WTC11 (cell line): ENCODE measurements at places on chromosomes 4 and X. TPM values are rescaled to one million over a fixed set of nuclear protein-coding genes. Genes with fewer than 3 reads are reported as not detected.

Gene MAGEA2
- total RNA-seq, result 6.7 to 14.0 TPM (median 9.2 TPM) in 3 replicates

Gene TMEM144
- total RNA-seq, result 3.8 to 5.3 TPM (median 4.1 TPM) in 3 replicates

Gene GLRA3
- total RNA-seq, result 0.07 to 0.15 TPM (median 0.11 TPM) in 3 replicates

Gene CYSLTR1
- 0.07 TPM in 3 replicates for total RNA-seq

DNA sequence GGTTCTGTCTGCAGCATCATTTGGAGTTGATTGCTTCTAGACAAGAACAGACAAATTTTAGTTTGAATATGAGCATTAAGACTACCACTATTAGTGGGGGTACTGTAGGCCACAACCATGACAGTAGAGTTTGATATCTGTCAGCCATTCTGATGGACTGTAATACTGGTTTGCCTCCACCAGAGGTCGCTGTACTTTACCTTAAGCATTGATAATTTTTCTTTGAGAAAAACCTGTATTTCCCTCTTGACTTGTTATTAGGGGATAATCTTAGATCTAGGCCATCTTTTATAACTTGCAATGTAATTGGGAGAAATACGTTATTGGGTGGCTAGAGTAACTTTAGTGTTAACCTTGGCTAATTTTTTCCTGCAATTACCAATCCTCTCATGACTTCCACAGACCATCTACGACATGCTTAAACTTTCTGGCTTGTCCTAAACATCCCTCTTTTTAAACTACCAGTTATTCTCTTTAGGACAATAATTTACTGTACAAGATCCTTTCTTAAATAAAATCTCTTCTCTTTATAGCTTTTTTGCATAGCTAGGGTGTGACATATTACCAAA lies 562.4 kb downstream of the MAGEB5 start:
- peaks cover 45% of the 10 kb centered on the region for H3K36me3 ChIP-seq
- no peak overlapping the region for H3K4me3 ChIP-seq
- no peak for DNase-seq
- no peak overlapping the region for H3K27ac ChIP-seq

DNA sequence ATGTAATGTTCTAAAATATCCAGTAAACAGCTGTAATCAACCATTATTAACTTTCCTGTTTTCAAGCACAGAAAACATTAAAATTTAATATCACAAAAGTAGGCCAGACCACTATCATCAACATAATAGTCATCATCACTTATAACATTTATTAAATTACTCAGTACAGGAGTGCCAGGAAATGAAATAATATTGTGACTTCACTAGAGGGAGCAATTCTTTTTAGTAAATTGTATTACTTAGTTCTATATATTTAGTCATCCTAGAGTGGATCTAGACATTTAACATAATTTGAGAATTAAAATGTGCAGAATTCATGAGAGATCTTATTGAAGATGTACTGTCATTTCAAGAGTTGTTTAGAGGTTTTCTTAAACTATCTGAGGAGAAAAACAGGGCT lies 33.6 kb downstream of the PITX2 start:
- no peaks in the 10 kb centered on the region for H3K36me3 ChIP-seq
- DNase-seq, result no peak
- no peaks in the 10 kb centered on the region for H3K27me3 ChIP-seq
- H3K4me3 ChIP-seq, result no peak overlapping the region
- peaks cover 3% of the 10 kb centered on the region; the same call in 1 of the 2 replicates for H3K4me1 ChIP-seq

DNA sequence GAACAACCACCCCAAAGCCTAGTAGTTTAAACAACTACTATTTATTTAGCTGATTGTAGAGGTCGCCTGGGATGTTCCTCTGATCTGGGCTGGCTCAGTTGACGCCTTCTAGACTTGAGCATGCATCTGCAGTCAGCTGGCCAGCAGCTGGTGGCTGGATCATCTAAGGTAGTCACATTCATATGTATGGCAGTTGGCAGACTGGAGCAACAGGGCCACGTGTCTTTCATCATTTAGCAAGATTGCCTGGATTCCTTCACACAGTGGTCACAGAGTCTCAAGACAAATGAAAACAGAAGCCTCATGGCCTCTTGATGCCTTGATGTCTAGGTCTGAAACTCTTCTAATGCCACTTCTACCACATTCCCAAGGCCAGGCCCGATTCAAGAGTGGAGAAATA lies 220.6 kb upstream of the S100G start:
- H3K4me3 ChIP-seq, result no peak overlapping the region
- H3K27me3 ChIP-seq, result no peaks in the 10 kb centered on the region
- 0 out of 2 replicates have a peak, but pooled peaks cover 6% of the 10 kb centered on the region for H3K36me3 ChIP-seq
- no peak overlapping the region for H3K27ac ChIP-seq

DNA sequence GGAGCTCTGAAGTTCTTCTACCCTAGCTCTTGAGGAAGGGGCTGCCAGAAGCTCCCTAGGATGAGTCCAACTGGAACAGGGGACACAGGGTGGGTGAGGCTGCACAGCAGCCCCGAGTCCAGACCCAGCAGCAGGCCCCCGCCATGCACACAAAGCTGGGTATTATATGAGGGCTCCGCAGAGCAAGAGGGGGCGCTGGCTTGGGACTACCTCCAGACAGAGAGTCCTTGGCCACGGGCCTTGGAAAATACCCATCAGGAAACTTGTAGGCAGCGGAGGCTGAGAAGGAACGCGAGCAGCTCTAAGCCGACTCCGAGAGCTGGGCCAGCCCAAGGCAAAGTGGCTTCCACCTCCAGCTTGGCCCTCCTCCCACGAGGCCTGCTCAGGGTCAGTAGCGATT lies 8.1 kb downstream of the HCFC1 start:
- H3K27me3 ChIP-seq, result no peaks in the 10 kb centered on the region
- peaks cover 16% of the 10 kb centered on the region for H3K36me3 ChIP-seq
- H3K4me3 ChIP-seq, result no peak overlapping the region
- peaks cover 21% of the 10 kb centered on the region for H3K4me1 ChIP-seq
- no peak overlapping the region for H3K27ac ChIP-seq

DNA sequence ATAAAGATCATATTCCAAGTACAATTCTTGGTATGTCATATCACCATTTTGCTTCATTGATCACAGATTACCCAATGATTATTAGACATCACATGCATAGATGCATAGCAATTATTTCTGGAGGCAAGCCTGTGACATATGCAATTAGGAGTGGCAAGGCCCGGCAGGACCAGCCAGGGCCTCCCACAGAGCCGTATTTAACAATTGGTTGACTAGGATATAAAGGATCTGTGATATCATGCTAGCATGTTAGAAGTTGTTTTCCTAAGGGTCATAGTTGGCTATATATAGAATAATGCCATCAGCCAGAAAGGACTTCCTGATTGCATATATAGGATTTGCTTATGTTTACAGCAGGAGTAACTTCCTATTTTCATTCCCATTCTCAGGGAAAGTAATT lies 103.5 kb upstream of the OTUD4 start:
- DNase-seq, result no peak
- H3K4me1 ChIP-seq, result peaks cover 8% of the 10 kb centered on the region
- no peak overlapping the region for H3K27ac ChIP-seq
- no peak overlapping the region for H3K4me3 ChIP-seq
- H3K36me3 ChIP-seq, result no peaks in the 10 kb centered on the region
- no peaks in the 10 kb centered on the region for H3K27me3 ChIP-seq

DNA sequence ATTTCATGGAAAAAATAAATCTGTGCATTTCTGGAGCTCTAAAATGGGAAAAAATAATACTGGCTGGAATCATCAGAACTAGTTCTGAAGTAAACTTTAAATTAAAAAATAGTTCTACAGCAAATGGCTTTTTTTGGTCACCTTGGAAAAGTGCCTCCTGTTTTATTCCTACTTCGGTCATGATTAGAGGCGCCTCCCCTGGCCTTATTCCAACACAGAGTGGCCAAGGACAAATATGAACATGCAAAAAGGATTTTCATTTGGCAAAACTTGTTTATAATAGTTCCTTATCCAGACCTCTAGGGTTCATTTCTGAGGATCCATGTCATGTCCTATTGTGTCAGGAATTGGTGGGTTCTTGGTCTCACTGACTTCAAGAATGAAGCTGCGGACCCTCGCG lies 11.1 kb upstream of the KLF8 start:
- DNase-seq, result no peak
- no peak overlapping the region for H3K4me3 ChIP-seq
- no peaks in the 10 kb centered on the region for H3K4me1 ChIP-seq
- no peaks in the 10 kb centered on the region for H3K36me3 ChIP-seq
- H3K27ac ChIP-seq, result no peak overlapping the region

GRCh38 chrX:134548257-134549201 lies 88.6 kb downstream of the HPRT1 start:
- DNase-seq, result no peak
- H3K27ac ChIP-seq, result peak overlapping the region; percentile 96
- H3K4me3 ChIP-seq, result peak overlapping the region; percentile 84
- peaks cover 56% of the 10 kb centered on the region for H3K4me1 ChIP-seq

DNA sequence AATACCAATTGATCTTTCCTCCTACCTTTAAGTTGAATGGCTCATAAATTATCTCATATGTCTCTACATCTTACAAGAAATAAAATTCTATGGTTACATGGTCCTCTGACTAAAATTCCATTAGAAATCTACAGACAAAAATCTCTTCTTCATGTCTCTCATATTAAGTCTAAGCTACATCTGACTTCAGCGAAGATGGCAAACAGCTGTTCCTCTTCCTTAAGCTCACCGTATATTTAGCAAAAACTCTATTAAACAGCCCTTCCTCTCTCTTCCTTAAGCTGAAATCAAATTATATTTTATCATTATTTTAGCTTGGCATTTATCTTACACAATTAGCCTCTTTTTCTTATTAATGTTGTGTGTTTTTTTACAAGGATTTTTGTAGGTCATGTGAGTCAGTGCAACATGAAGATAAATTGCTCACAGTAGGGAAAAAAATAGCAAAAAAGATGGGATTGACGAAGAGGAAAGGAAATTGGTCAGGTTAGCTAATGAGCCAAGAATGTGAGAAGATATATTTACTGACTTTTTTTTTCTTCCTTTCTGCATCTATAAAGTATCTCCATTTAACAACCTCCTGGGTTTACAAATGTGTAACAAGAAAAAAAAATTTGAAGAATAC lies 2412.8 kb downstream of the ARAP2 start:
- H3K4me1 ChIP-seq, result peaks cover 26% of the 10 kb centered on the region
- no peak for DNase-seq
- no peak overlapping the region for H3K27ac ChIP-seq
- peaks cover 2% of the 10 kb centered on the region; the same call in 1 of the 2 replicates for H3K36me3 ChIP-seq

GRCh38 chr4:54566608-54567007 lies 91.1 kb upstream of the KIT start:
- H3K4me1 ChIP-seq, result peaks cover 15% of the 10 kb centered on the region
- H3K36me3 ChIP-seq, result no peaks in the 10 kb centered on the region
- no peak for DNase-seq
- no peak overlapping the region for H3K4me3 ChIP-seq
- H3K27me3 ChIP-seq, result peaks cover 24% of the 10 kb centered on the region
- H3K27ac ChIP-seq, result no peak overlapping the region

DNA sequence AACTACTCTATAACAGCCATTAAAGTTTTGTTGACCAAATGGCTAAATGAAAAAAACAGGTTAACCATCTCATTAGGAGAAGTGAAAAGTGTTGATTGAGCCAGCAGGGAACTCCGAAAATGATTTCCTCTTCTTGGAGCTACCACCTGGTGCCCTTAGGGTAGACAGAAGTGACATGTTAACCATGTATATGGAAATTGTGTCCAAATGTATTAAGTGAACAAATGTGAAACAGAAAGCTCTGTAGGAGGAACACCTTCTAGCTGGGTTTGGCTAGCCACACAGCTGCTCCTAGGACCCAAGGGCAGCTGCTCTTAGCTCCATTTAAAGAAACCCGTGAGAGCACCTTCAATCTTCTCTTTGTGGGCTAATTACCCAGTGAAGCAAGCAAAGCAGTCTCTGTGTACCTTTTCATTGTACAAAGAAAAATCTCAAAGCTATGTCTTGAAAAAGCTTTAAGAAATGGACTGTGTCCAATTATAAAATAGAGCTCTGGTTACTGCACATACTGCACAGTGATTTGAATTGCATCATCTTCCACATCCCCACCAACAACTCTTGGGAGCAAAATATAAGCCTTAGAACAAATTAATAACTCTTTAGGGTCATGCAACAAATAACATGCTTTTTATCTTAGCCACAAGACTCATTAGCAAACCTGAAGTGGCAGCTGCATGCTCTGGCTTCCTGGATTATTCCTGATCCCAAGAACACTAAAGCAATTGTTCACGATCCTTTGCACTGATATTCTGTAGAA lies 59.2 kb upstream of the PARM1 start:
- H3K4me1 ChIP-seq, result peaks cover 21% of the 10 kb centered on the region
- H3K36me3 ChIP-seq, result no peaks in the 10 kb centered on the region
- H3K4me3 ChIP-seq, result no peak overlapping the region
- H3K27ac ChIP-seq, result no peak overlapping the region
- DNase-seq, result no peak

DNA sequence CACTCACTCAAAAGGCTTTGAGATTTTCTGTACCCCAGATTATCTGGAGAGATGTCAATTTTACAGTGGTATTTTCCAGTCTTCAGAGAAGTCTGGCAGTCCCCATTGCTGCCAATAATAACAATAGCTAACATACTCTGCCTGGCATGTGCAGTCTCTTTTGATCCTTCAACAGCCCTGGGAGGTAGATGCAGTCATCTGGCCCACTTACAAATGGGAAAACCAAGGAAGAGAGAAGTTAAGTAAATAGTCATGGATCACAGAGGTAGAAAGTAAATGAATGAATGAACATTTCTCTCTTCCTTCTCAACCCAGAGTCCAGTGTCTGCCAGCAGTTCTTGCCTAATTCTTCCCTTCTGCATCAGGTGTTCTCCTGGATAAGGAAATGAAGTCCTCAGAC lies 113.0 kb upstream of the EDNRA start:
- DNase-seq, result no peak
- H3K4me1 ChIP-seq, result no peaks in the 10 kb centered on the region
- H3K27ac ChIP-seq, result no peak overlapping the region; the same call in 1 of the 2 replicates
- no peak overlapping the region for H3K4me3 ChIP-seq
- H3K36me3 ChIP-seq, result peaks cover 7% of the 10 kb centered on the region; the same call in 1 of the 2 replicates
- no peaks in the 10 kb centered on the region for H3K27me3 ChIP-seq

DNA sequence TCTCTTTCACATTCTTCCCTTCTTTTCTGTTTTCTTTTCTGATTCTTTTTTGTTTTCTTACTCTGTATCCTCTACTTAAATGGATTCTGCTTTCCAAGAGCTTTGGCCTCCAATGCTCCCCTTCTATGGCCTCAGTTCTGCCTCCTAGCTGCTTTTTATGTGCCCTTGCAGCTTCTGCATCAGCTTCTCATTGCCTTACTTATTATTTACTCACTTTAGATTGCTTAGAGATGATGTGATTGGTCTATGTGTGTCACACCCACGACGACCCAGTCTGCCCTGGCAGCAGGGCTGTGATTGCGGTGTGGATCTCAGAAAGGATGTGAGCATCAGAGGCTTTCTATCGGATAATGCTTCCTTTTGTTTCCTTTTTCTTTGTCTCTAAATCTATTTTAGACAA lies 71.8 kb upstream of the SMARCA5 start:
- H3K27ac ChIP-seq, result no peak overlapping the region
- 0 out of 2 replicates have a peak, but pooled peaks cover 4% of the 10 kb centered on the region for H3K4me1 ChIP-seq
- peaks cover 22% of the 10 kb centered on the region for H3K36me3 ChIP-seq
- H3K4me3 ChIP-seq, result no peak overlapping the region
- no peak for DNase-seq

GRCh38 chr4:3082925-3083515 lies 8.5 kb downstream of the HTT start:
- H3K4me3 ChIP-seq, result no peak overlapping the region
- H3K36me3 ChIP-seq, result peaks cover 13% of the 10 kb centered on the region
- no peak for DNase-seq
- no peaks in the 10 kb centered on the region for H3K4me1 ChIP-seq
- H3K27ac ChIP-seq, result peak overlapping the region; percentile 0; the same call in 1 of the 2 replicates
- H3K27me3 ChIP-seq, result no peaks in the 10 kb centered on the region

GRCh38 chrX:7965436-7965835 lies 38.2 kb upstream of the PNPLA4 start:
- no peaks in the 10 kb centered on the region for H3K27me3 ChIP-seq
- H3K4me3 ChIP-seq, result no peak overlapping the region
- no peak overlapping the region for H3K27ac ChIP-seq
